ENCODE measurements at places on chromosomes 1 and 21.

DNA sequence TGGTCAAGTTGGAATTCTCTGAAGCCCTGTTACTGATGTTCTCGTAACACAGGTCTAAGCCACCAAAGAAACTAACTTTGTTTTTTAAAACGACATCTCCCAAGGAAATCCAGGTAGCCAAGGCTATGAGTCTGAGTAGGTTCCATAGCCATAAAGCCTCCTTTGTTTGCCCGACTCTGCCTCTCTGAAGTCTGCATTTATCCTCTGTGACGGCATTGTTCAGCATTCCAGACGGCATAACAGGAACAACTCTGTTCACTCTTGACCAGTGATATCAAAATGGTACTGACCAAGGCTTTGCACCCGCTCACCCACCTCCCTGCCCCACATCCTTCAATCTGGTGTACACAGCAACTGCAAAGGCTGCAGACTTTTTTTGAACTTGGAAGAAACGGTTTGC, 14.8 kb downstream of the URB1 start:
- DNase-seq: no peak

- DNase-seq: no peak
Measured at GRCh38 chr1:65478379-65479026, 58.0 kb downstream of the LEPR start.

GRCh38 chr1:54099061-54099610, 45.7 kb downstream of the TCEANC2 start:
- DNase-seq: peak; percentile 22

DNA sequence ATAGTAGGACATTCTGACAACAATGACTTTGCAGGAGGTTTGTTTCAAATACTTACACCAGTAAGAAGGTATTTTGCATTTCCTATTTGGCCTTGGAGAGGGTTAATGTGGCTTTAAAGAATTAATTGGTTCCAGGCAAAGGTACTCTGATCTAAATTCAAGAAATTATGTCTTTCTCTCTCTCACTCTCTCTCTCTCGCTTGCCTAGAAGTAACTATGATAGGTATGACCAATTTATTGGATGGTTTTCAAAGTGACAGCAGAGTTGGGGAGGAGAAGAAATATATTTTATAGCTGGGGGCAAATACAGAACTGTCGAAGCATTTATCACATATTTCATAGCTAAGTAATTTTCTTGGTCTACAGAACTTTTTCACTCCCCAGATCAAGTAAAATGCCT, 116.0 kb downstream of the ATP6V1G3 start:
- no peak for DNase-seq

GRCh38 chr1:22326372-22326915, 125.2 kb upstream of the ZBTB40 start:
- DNase-seq: no peak

DNA sequence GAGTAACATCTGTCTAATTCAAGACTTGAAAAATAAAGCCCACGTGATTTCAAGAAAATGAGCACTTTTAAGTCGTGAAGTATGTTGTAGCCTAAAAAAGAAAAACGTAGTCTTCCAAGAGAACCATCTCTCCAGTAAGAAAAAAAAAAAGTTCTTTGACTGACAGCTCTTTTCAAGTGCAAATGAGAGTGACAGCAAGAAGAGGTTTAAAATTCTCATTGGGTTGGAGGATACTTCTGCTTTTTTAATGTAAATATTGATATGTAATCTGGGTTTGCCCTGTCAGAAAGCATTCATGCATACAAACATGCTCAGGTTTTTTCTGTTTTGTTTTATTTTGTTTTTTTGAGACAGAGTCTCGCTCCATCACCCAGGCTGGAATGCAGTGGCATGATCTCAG, 32.3 kb upstream of the PRDM2 start:
- no peak for DNase-seq

GRCh38 chr1:67973051-67973450, 77.4 kb downstream of the DIRAS3 start:
- DNase-seq: no peak

All from Kasumi-1 (cell line).